SK-MEL-5 (cell line): ENCODE measurements at places on chromosomes 12 and 14. TPM values are rescaled to one million over a fixed set of nuclear protein-coding genes. Genes with fewer than 3 reads are reported as not detected.

Gene LTBP2
- total RNA-seq, result 0.59 and 1.7 TPM in 2 replicates

Gene NUBPL
- 20.0 and 20.1 TPM in 2 replicates for total RNA-seq

Gene KRT85
- not detected in 2 replicates for total RNA-seq

Gene KCNC2
- not detected in 2 replicates for total RNA-seq

Gene EML1
- total RNA-seq, result 11.1 and 12.1 TPM in 2 replicates

Gene SLC6A15
- 101 and 103 TPM in 2 replicates for total RNA-seq

Gene SNRPF
- 15.8 and 17.9 TPM in 2 replicates for total RNA-seq

Gene NUP107
- 69.8 and 75.4 TPM in 2 replicates for total RNA-seq

Gene INSM2
- total RNA-seq, result 0.26 and 0.27 TPM in 2 replicates

Gene HOXC12
- not detected in 2 replicates for total RNA-seq

- no peak for DNase-seq
These were observed 10.2 kb downstream of the ARHGDIB start for GRCh38 chr12:14950982-14951746.

- DNase-seq, result no peak
These were observed 325.2 kb upstream of the DIO2 start for GRCh38 chr14:80536456-80536855.

- DNase-seq, result no peak
These were observed 43.8 kb downstream of the A2M start for GRCh38 chr12:9071969-9072368.

- peak; percentile 76 for DNase-seq
These were observed 405.8 kb downstream of the MED13L start for GRCh38 chr12:115871714-115872113.

GRCh38 chr14:67962215-67962644 lies 142.7 kb downstream of the RAD51B start:
- no peak for DNase-seq

DNA sequence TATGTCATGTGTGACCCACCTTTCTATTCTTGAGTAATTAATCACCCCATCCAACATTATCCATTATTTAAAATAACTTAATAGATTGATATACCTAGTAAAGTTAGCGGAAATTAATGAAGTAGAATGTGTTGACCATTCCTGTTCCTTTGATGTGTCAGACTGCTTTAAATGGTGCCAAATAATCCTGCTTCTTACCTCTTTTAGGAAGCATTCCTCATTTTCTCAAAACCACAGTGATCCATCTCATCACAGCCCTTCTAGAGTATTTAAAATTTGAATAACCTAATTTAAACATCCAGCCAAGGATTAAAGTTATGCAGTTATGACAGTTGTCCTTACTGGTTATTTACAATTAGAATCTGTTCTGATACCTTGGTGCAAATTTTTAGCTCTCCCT lies 6.9 kb downstream of the MGAT4C start:
- DNase-seq, result no peak

- DNase-seq, result no peak
These were observed 65.7 kb downstream of the PRKD1 start for GRCh38 chr14:29861996-29862395.

DNA sequence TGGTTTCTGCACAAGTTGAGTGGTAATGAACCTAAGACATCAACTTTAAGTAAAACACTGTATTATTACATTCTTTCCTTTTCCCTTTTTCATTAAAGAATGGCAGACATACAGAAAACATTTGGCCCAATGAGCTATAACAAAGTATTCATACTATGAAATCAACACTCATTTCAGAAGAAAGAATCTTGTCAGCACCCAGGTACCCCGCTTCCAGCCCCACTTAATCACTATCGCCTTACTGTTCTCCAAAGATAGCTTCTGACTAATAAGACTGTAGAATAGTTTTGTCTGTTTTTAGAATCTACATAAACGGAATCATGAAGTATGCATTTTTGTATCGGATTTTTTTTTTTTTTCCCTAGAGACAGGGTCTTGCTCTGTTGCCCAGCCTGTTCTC lies 9.5 kb downstream of the CNTN1 start:
- DNase-seq, result no peak

DNA sequence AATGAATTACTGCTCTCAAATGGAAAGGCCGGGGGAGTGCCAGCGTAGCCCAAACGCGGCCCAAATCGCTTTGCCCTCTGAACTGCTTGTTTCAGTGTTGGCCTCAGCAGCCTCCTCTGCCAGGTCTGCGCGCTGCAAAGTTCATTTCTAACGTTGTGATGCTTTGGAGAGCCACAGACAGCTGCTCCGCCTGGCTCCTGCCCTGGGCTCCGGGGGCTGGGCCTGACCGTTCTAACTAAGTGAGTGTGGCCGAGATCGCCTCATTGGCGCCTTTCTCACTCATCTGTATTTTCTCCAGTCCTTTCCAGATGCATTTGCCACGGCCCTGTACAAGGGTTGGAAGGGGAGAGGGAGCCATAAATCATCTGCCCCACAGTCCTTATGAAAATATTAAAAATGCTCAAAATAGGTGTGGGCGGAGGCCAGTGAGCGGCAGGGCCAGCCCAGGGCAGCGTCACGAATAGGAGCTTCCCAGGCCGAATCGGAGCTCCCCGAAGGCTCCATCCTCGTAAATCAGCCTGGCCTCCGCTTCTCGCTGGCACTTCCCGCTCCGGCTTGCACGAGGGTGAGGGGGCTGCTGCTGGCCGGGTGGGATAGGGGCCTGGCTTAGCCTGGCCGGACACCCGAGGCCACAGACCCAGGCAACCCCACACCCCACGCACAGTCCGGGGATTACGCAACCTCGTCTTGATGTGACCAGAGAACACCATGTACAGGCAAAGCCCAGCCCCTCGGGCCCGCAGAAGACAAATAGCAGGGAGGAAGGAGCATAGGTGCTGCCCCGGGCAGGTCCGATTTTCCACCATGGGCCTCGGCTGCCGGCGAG lies 196.6 kb upstream of the DIO3 start:
- no peak for DNase-seq

GRCh38 chr12:109637996-109638395 lies 64.4 kb downstream of the MVK start:
- DNase-seq, result no peak

DNA sequence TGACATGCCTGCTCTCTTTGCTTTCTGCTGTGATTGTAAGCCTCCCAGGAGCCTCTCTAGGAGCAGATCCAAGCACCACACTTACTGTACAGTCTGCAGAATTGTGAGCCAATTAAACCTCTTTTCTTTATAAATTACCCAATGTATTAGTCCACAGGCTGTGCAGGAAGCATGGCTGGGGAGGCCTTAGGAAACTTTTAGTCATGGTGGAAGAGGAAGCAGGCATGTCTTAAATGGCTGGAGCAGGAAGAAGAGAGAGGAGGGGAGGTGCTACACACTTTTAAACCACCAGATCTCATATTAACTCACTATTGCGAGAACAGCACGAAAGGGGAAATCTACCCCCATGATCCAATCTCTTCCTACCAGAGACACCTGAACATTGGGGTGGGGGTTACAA lies 108.9 kb downstream of the DERA start:
- DNase-seq, result no peak

- DNase-seq, result no peak
These were observed 135.5 kb upstream of the CPM start for GRCh38 chr12:69068448-69068847.

DNA sequence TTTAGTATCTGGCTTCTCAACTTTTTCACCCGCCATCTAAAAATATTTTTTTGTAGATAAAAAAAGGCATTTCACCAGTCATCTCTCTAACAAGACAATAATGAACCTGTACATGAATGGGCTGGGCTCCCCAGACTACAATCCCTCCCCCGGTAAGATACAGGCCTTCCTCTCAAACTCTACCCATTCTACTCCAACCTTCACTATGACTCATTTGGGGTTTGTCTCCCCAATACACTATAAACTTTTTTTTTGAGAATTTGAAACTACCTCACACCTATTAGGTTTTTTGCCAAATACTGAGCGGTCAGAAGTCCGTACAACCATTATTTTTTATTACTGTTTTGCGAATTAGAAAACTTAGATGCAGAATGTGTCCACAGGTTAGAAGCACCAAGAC lies 784 bp downstream of the RPL6 start:
- DNase-seq, result no peak

DNA sequence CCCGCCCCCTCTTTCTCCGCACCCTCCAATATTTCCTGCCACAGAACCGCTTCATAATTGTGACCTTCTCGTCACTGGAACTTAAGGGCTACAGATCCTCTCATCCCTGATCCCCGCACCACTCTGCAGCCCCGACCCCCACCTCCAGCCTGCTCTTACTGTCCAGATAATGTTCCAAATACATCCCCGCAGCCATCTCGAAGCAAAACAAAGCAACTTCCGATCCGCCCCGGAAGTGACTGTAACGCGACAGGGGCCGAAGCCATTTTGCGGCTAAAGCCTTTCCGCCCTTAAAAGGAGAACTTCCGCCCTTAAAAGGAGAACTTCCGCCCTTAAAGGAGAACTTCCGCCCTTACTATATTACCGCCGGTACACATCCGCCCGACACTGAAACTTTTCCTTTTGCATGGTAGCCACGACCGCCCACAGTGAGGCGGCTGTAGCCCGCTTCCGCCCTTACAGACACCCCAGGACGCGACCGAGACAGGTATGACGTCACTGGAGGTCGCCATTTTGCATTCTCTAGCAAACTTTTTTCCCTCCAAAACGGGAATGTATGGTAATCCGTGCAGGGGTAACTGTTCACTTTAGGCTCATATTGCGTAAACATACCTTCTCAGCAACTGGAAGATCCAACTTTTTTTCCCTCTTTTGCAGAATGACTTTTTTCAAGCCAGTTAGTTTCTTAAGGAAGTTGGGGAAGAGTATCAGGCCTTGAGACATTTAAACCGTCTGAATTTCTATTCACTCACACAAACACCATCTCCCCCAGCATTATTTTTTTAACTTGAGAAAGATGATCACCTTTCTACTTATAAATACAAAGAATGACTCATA lies at the start of gene ING4:
ING4 (minus strand) TSS at position 214 of the 837 bp plus-strand sequence; CDS start at position 196, 18 bp downstream.
- DNase-seq, result peak; percentile 100

- DNase-seq, result no peak
These were observed 38.9 kb downstream of the KIAA0586 start for GRCh38 chr14:58466459-58466858.

DNA sequence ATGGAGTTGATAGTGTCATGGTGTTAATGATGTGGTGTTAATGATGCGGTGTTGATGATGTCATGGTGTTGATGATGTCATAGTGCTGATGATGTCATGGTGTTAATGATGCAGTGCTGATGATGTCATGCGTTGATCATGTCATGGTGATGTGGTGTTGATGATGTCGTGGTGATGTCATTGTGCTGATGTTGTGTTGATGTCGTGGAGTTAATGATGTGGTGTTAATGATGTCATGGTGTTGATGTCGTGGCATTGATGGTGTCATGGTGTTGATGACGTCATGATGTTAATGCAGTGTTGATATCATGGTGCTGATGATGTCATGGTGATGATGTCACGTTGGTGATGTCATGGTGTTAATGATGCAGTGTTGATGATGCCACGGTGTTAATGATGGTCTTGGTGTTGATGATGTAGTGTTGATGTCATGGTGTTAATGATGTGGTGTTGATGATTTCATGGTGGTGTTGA lies 49.1 kb upstream of the RIMBP2 start:
- peak; percentile 52 for DNase-seq

- DNase-seq, result peak; percentile 64
These were observed 31.5 kb upstream of the LIMA1 start for GRCh38 chr12:50314636-50315312.

- DNase-seq, result no peak
These were observed 12.3 kb downstream of the CCDC91 start for GRCh38 chr12:28202374-28203130.

- no peak for DNase-seq
These were observed 164.4 kb upstream of the GSC start for GRCh38 chr14:94934276-94934810.

DNA sequence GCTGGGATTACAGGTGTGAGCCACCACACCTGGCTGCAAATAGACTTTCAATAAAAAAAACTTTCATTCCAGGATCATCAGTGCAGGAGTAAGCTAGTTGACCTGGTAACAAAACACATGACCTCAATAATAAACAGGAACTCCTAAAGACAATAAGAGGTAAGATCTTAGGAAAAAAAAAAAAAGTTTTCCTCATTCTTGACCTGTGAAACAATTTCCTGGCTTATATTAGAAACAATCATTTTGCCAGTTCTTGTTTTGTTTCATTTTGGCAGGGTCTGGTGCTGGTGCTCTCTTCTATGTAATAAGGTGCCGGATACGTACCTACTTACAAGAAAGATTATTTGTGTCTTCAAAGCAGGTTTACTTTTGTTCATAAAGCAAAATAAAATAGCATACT lies 90.6 kb upstream of the AMN1 start:
- no peak for DNase-seq
